ENCODE measurements at places on chromosomes 7 and 10.

- no peak for DNase-seq
Observed at GRCh38 chr7:30717181-30717580, 34.8 kb upstream of the INMT start.

DNA sequence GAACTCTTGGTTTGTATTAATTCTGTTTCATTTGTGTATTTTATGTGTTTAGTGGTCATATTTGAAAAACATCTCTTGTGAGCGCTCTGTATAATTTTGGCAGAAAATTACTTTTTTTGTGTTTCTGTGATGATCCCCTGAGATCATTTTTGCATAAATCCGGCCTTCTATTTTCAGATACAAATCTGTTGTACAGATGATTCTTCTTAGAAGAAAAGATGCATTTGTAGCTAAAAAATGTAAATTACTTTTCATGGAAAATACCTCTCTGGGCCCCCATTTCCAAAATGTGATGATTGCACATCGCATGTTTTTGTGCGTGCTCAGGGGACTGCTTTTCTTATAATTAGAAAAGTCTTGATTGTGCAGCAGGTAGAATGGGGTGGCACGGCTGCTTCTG lies 395.4 kb downstream of the LRMDA start:
- no peak for DNase-seq

GRCh38 chr7:5452937-5453540 lies 29.4 kb upstream of the TNRC18 start:
- DNase-seq: no peak

GRCh38 chr7:36459236-36459960 lies 69.7 kb downstream of the ANLN start:
- DNase-seq: no peak

GRCh38 chr10:133274751-133275683 lies 1.7 kb downstream of the ADAM8 start:
- no peak for DNase-seq

- DNase-seq: no peak
Observed at GRCh38 chr7:91286432-91286831, 22.2 kb downstream of the FZD1 start.

DNA sequence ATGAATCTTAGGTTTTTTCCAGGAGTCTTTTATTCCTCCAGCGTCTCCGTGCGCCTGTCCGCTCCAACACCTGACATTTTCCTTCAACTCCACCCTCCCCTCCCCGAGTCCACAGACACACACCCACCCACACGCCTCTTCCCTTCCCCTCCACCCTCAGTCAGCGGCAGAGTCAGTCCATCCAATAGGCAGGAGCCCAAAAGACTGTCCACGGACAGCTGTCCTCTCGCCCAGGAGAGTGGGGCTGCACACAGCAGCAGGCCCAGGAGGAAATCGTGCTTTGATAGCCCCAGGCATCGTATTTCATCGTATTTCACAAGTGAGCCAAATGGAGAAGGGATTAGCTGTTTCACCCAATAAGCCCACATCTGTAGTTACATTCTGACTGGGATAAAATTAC lies 285.1 kb downstream of the ZEB1 start:
- DNase-seq: no peak

DNA sequence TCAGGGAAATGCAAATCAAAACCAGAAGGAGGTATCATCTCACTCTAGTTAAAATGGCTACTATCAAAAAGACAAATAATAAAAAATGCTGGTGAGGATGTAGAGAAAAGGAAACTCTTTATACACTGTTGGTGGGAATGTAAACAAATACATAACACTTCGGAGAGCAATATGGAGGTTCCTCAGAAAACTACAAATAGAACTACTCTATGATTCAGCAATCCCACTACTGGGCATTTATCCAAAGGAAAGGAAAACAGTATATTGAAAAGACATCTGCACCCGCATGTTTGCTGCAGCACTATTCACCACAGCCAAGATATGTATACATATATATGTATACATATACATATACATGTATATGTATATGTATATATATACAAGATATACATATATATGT lies 94.2 kb downstream of the C10orf90 start:
- DNase-seq: no peak

GRCh38 chr10:44921506-44921905 lies 10.4 kb downstream of the TMEM72 start:
- no peak for DNase-seq

GRCh38 chr7:155842496-155843265 lies 30.4 kb upstream of the SHH start:
- DNase-seq: no peak

DNA sequence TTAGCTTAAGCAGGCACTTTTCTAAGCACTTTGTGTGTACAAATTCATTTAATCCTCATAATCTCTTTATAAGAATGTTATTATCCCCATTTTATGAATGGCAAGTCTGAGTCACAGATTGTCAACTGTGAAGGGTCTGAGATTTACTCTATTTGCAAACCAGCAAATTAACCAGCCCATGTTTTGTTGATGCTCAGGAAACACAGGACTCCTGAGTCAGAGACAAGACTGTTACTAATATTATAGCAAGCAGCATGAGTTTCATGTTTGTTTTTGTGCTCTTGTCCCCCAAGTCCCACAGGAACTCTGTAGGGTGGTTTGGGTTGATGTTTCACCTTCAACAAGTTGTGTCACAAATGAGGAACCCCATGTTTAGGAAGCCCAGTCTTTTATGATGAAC lies 182.0 kb upstream of the PPP1R3A start:
- no peak for DNase-seq

DNA sequence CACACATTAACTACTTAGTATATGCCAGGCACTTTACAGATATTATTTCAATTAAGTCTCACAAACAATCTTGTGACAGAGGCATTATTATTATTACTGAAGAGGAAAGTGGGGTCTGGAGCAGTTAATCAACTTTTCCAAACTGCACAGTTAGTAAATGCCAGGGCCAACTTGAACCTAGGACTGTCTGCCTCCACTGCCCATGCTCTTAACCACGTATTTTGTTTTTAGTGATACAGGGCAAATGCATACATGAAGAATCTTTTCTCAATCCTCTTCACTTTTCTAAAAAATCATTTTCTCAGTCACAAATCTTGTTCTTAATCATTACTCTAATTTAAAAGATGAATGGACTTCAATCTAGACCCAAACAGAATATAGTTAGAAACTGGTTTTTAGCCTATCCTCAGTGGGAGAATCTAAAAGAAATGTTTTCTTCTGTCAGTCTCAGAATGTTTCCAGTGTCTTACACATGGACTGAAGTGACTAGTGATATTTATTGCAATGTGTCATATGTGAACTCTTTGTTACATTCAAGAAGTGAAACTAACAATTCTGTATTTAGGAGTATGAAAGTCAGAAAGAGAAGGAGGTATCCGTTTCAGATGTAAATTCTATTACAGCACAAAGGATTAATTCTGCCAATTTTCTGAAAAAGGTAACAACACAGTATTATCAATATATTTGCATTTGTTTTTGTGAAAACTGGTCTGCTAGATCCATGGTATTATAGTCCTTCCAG lies 55.5 kb upstream of the CCNJ start:
- DNase-seq: no peak

DNA sequence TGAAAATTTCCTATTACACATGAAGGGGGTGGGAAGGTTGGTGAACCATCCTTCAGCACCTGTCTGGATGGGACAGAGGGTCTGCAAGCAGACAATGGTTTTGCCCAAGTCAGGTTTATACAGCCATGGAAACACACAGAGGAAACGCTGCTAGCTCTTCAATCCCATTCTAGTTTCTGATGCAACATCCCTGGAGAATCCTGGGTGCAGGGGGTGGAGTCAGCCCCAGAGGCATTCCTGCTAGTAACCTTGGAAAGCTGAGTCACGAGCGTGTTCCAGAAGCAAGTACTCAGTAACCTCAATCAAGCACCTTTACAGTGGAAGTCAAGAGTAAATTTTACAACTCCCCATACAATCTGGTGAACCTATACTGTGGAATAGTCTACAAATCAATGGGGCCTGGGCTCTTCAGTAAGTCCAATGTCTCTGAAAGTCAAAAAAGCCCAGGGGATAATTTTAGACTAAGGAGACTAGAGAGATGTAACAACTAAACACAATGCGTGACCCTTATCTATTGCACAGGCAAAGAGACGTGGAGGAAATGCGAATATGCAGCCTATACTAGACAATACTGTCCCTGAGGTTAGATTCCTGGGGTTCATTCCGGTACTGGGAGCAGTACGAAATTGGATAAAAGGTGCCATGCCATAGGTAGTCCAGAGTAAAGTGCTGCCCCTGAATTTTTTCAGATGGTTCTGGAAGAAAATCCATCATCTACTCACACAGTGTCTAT lies 95.4 kb downstream of the ZRANB1 start:
- no peak for DNase-seq

- no peak for DNase-seq
Observed at GRCh38 chr10:24228642-24229041, 19.7 kb downstream of the KIAA1217 start.

DNA sequence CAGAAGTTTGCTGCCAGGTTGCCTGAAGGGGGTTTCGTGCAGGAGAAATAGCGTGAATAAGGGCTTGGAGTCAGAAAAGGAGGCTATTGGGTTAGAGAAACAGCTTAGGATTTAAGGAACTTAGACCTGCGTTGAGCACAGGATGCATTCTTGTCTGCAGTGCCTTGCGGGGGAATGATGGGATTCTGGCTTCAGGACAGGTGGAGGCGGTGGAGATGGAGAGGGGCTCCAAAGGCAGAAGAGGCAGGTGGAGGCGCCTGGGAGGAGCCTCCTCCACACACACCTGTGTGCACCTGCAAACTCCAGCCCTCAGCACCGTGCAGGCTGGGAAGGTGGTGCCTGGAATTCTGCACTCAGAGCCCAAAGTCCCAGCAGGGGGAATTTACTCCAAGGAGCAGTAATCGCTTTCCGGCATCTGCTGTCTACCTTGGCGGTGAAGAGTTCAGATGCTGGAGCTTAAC lies 1.8 kb downstream of the CLIP2 start:
- no peak for DNase-seq

DNA sequence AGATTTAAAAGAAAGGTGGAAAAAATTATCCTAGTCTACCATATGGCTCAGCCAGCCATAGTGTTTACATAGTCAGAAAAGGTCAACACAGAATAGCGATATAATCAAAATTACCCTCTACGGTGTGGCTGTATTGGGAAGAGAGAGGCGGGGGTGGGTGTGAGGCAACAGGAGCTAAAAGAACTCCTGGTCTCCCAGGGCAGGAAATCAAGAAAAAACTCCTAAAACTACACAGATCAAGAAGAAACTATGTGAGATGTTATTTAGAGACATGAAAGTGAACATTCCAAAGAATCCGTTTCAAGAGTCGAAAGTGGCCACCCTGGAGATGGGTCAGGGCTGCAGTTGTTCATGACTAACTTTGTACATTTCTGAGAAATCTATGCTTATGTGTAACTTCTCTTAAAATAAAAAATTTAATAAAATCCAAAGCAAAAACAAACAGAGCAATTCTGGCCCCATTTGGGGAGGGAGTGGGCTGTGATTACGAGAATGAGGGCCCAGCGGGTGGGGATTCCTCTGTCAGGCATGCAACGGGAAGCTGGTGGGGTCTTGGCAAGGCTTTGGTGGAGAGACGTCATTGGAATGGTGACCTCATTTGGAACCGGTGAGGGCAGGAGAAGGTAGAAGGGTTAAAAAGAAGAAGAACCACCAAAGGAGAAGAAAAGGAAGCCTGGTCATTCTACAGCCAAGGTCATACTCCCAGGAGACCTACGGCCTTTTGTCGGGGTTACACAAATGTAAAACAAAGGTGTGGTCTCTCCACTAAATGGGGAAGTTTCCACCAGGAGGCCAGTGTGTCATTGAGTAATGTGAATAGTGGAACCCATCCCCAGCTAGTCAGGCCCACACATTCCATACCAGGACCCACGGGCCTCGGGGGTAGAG lies 71.2 kb upstream of the DUSP5 start:
- no peak for DNase-seq

- DNase-seq: no peak
Observed at GRCh38 chr10:48541144-48541795, 63.6 kb downstream of the ARHGAP22 start.

GRCh38 chr7:101278461-101279292 lies 33.8 kb upstream of the FIS1 start:
- no peak for DNase-seq

DNA sequence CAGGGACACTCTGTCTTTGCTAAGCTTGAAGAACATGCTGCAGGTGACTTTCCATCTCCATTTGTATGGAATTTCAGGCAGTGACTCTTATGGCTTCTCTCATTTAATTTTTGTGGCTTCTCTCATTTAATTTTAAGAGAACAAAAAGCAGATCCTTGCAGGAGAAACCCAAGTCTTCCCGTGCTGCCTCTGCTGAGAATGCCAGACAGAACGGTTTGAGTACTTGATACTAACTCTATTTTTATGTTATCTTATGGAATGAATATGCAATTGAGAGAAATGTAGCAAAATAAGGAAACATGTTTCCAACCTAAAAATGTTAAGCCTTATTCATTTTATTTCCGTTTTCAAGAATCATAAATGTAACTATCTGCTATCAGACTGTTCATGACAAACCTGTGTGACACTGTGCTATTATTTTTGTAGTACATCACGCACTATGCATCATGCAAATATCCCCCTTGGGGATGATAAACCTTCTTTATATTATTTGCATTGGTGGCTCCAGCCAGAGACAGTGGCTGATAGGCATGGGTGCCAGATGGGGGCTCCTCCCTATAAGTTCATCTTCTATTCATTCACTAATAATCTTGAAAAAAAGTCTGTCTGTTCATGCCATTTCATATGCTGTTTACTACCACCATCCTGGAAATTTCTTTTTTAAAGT lies 6.9 kb upstream of the RAPGEF5 start:
- no peak for DNase-seq

GRCh38 chr10:30502266-30503060 lies 68.5 kb downstream of the MAP3K8 start:
- DNase-seq: no peak

DNA sequence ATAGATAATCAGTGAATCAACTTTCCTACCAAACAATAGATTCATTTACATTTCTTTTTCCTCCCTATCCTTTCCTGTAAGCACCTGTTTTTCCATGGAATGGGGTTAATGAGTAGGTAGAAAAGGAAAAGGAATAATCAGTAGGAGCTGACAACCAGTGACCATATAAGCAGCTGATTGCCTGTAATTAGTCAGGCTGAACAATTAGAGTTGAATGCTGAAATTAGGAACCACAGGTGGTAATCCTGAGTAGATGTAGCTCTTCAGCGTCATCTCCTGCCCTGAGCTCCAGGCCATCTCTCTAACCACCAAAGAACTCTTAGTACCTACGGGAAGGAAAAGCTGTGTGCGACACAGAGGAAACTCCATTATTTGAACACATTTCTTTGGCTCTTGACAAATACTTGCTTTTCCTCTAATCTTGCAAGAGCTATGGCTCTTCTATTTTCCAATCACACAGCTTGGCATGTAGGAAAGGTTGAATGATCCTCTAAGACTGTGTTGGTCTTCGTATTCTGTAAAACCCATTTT lies 63.8 kb downstream of the KLHDC10 start:
- DNase-seq: no peak

- no peak for DNase-seq
Observed at GRCh38 chr7:4549681-4550080, 132.4 kb upstream of the FOXK1 start.

- no peak for DNase-seq
Observed at GRCh38 chr7:84271543-84271942, 77.0 kb upstream of the SEMA3A start.

GRCh38 chr10:80535671-80536360 lies 1.9 kb upstream of the SH2D4B start:
- DNase-seq: no peak

GRCh38 chr10:110462166-110463095 lies 35.3 kb upstream of the DUSP5 start:
- DNase-seq: no peak

GRCh38 chr7:152000191-152000590 lies 25.3 kb upstream of the GALNT11 start:
- no peak for DNase-seq
